ENCODE measurements at places on chromosomes 5 and 9. TPM values are rescaled to one million over a fixed set of nuclear protein-coding genes. Genes with fewer than 3 reads are reported as not detected.

The INSL4 gene
- not detected for total RNA-seq

The EIF4EBP3 gene
- total RNA-seq = not detected

The ZNF618 gene
- total RNA-seq = 5.6 TPM

The HRCT1 gene
- 26.7 TPM for total RNA-seq

The FGD3 gene
- 0.96 TPM for total RNA-seq

The LHFPL2 gene
- 62.5 TPM for total RNA-seq

The ANKRD31 gene
- total RNA-seq = 0.07 TPM

The ALDH7A1 gene
- total RNA-seq = 40.1 TPM

The SNCB gene
- total RNA-seq = not detected

The F2RL2 gene
- total RNA-seq = 11.2 TPM

The WNT8A gene
- total RNA-seq = not detected

The RICTOR gene
- total RNA-seq = 7.3 TPM

The PLAC8L1 gene
- total RNA-seq = not detected

The SEMA5A gene
- 0.57 TPM for total RNA-seq

The C5orf46 gene
- total RNA-seq = not detected

The SPARC gene
- 136 TPM for total RNA-seq

The DOLPP1 gene
- total RNA-seq = 10.7 TPM

The RNF180 gene
- total RNA-seq = not detected

The ACSL6 gene
- total RNA-seq = not detected

The C6 gene
- 1.2 TPM for total RNA-seq

The OR1K1 gene
- not detected for total RNA-seq

All from Caki2 (cell line).